Mucosa of gallbladder (tissue), 1 donor: ENCODE measurements at places on chromosomes 12 and 14. TPM values are rescaled to one million over a fixed set of nuclear protein-coding genes. Genes with fewer than 3 reads are reported as not detected.

RIPK3 gene
- 56.5 TPM for total RNA-seq

- no peak for DNase-seq
Observed at GRCh38 chr12:97051341-97051740, 144.3 kb downstream of the NEDD1 start.

DNA sequence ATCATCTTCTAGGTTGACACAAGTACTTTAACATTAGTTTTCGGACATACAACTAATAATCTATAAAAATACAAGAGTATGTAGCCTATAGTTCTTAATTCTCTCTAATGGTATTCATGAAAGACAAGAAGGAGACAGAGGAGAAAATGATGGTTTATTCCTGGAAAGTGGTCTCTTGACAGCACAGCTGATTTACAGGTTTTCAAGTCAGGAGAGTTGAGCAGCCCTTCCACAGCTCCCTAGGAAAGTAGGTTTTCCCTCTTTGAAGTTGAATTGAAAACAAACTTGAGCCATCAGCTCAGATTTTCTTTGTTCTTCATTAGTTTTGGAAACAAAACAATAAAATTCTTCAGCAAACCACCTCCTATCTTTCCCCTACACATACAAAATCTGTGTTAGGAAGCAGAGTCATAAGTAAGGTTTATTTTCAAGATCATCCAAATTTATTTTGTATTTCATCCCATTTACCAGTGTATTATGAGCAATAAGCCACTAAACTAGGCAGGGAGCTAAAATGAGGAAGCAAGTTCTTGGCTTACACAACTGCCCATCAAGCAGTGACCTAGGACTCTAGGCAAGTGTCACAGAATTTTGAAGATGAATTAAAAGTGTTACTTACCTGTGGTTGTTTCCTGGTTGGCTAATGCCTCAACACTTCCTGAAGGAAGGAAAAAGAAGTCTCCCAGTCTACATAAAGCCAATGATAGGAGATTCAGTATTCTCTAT, 357.0 kb downstream of the BCAT1 start:
- DNase-seq = no peak

CLEC1B gene
- total RNA-seq = not detected

GRCh38 chr12:449203-449602, 10.5 kb upstream of the B4GALNT3 start:
- no peak for DNase-seq

DNA sequence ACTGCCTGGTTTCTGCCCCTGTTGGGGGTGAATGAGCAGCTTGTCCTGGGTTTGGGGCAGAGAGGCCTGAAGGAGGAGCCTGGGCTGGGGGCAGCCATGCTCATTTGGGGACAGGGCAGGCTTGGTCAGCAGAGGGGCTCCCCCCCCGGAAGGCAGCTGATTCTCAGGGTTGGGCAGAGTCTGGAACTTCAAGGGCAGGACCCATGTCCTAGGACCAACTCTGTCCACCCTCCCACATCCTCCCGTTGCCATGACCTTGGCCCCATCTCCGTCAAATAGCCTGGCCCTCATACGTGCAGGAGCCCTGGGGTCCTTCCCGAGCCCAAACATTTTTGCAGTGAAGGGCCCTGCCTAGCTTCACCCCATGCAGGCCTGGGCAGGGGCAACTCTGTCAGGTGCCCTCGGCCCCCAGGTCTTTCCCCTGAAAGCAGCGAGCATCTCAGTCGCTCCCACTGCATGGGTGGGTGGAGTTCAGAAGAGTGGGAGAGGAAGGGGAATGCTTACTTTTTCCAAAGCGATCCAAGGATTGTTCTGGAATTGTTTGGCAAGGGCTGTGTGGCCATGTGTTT, 32.6 kb downstream of the TNFAIP2 start:
- no peak for DNase-seq

SUPT16H gene
- 46.8 TPM for total RNA-seq

EPYC gene
- total RNA-seq = not detected

DNA sequence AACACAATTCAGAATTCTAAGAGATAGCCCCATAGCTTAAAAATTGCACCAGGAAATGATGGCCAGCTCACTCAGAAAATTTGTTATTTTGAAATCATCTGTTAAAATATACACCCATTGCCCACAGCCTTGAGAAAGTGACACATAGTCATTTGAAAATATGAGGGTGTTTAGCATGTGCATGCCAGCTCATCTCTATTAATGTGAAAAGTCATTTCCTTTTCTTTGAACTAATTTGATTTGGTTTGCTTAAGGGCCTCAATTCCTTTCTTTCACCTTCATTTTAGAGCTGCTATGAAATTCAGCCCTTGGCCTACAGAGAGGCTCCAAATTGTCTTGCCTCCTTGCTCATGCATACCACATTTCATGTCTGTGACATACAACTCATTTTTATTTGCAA, 241.4 kb downstream of the PHLDA1 start:
- no peak for DNase-seq

C3AR1 gene
- 20.5 TPM for total RNA-seq

GRCh38 chr14:91032248-91032647, 28.2 kb downstream of the RPS6KA5 start:
- no peak for DNase-seq

DNA sequence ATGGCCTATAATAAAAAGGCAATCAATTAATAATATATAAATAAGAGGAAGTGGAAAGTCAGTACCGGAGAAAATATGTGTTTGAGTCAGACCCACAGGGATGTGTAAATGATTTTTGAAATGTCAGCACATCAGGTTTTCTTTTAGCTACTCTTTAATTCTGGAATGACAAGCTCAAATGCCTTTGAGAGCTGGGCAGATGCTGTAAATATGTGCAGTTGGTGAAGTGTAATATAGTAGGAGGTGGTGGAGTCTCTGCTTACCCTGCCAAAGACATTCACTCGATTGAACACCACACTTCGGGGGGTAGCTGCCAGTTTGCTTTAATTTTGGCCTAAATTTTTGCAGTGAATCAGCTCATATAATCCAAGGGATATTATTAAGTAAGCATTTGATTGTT, 93.0 kb downstream of the PLEKHA5 start:
- DNase-seq = no peak
